ENCODE measurements at places on chromosomes 5 and 9. TPM values are rescaled to one million over a fixed set of nuclear protein-coding genes. Genes with fewer than 3 reads are reported as not detected.
A peak's percentile ranks its signal among the peaks of the same experiment; 100 is the strongest.

DNA sequence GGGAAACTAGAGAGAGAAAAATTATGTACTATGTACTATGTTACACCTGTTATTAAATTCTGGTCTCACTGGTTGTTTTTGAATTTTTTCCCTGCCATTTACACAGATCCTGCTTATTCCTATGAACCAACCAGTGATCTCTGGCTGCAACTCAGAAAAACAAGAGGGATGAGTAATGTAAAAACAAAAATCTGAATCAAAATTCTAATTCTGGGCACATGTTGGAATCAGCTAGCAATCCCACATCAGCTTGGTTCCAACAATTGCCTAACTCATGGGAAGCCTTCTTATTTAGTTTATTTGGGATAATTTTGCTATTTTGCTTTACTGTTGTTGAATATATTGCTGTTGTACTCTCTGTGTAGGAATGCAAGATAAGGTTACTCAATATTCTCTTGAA lies 78.3 kb downstream of the PLK2 start:
- no peak overlapping the region for H3K4me3 ChIP-seq
- H3K36me3 ChIP-seq, result peaks cover 2% of the 10 kb centered on the region
- peaks cover 7% of the 10 kb centered on the region for H3K27me3 ChIP-seq
- H3K4me1 ChIP-seq, result no peaks in the 10 kb centered on the region
- H3K27ac ChIP-seq, result no peak overlapping the region

- no peaks in the 10 kb centered on the region for H3K27me3 ChIP-seq
- no peaks in the 10 kb centered on the region for H3K36me3 ChIP-seq
- H3K4me3 ChIP-seq, result no peak overlapping the region
- no peaks in the 10 kb centered on the region for H3K4me1 ChIP-seq
- no peak overlapping the region for H3K27ac ChIP-seq
Observed at GRCh38 chr9:75390951-75391350, 302.6 kb downstream of the OSTF1 start.

Gene SCGB3A2
- not detected for total RNA-seq

GRCh38 chr9:120477534-120478001 lies 102.4 kb downstream of the CDK5RAP2 start:
- H3K27me3 ChIP-seq, result no peaks in the 10 kb centered on the region
- peak; percentile 39 for DNase-seq
- peaks cover 36% of the 10 kb centered on the region for H3K36me3 ChIP-seq
- no peak overlapping the region for H3K27ac ChIP-seq

GRCh38 chr9:70262948-70263347 lies 4.2 kb downstream of the SMC5 start:
- peaks cover 59% of the 10 kb centered on the region for H3K4me1 ChIP-seq
- peaks cover 56% of the 10 kb centered on the region for H3K36me3 ChIP-seq
- peak overlapping the region; percentile 78 for H3K27ac ChIP-seq
- H3K4me3 ChIP-seq, result peak overlapping the region; percentile 93
- no peaks in the 10 kb centered on the region for H3K27me3 ChIP-seq

Gene LAMC3
- 0.09 TPM for total RNA-seq
